NCI-H524 (cell line): ENCODE measurements at places on chromosomes 5 and 9.

DNA sequence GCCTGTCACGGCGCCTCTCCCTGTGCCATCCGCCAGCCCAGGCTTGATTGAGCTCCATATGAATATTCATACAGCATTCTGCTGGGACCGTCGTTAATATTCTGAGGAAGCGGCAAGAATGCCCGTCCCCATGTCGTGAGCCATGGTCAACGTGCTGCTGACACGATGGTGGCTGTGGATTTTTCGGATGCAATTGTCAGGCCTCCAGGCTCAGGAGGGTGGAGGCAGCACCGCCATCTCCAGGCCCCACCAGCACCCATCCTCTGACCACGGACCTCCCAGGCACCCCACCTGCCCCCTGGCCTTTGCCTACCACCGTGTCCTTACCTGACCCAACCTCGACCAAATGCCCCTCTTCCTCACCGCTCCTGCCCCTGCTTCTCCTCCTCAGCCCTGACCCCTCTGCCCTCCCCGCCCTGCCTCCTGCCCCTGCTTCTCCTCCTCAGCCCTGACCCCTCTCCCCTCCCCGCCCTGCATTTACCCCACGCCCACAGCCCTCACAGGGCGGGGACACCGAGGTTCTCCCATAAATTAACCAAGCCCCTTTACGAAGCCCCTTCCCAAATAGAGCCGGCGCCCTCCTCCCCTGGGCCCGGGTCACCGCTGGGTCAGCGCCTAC, 9.9 kb downstream of the TMEM250 start:
- DNase-seq, result no peak

DNA sequence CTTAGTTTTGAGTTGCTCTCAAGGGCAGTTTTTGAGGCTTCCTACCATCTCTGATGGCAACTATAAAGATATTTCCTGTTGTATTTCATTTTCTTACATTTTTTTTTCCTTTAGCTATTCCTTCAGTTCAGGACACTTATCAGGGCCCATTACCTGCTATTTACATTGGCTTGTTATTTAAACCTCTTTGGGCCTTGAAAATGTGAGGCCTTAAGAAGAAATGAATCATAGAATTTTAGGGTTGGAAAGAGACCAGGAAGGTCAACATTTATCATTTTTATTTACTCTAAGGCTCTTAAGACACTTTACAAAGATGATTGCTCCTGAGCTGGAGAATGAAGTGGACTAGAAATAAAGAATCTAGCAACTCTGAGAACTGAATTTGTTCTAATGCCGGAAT, 335.2 kb downstream of the DTWD2 start:
- no peak for DNase-seq

GRCh38 chr5:150948539-150948938, 43.8 kb upstream of the ZNF300 start:
- DNase-seq, result no peak

DNA sequence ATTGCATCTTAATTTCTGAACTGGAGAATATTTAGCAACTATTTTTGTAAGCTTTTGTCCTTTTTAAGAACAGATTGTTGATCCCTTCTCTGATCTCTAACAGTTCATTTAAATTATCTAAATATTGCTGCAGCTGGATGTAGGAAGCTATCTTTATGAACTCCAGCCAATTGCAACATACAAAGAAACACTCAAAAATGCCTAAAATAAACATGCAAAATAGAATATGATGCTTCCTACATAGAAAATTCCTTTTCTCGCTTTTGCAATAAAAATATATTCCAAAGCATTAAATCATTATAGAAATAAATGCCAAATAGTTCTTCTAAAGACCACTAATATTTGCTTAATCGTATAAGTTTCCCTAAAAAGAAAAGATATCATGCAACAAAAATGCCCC, 218.6 kb downstream of the LURAP1L start:
- DNase-seq, result no peak

GRCh38 chr9:99158629-99159028, 53.7 kb downstream of the TGFBR1 start:
- no peak for DNase-seq

- no peak for DNase-seq
Measured at GRCh38 chr9:24561957-24562356, 16.3 kb upstream of the IZUMO3 start.

- DNase-seq, result no peak
Measured at GRCh38 chr5:24397601-24398000, 247.2 kb downstream of the CDH10 start.

GRCh38 chr9:69757996-69758675, 1.7 kb downstream of the PTAR1 start:
- DNase-seq, result no peak

DNA sequence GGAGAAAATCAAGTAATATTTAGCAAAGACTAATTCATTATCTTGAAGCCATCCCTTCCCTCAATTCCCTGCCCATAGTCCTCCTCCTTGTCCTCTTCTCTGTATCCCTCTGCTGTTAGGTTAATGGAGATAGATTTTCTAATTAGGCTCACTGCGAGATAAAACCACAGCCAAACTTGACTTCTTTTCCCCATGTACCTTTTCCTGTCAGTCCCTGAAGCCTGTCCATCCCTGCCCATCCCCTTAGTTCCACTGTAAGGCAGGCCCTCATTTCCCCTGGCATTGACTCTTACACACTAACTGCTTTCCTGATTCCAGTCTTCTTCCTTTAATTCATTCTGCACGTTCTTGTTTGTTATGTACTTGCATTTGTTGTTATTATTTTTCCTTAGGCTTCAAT, 1.2 kb downstream of the TLR4 start:
- DNase-seq, result no peak

DNA sequence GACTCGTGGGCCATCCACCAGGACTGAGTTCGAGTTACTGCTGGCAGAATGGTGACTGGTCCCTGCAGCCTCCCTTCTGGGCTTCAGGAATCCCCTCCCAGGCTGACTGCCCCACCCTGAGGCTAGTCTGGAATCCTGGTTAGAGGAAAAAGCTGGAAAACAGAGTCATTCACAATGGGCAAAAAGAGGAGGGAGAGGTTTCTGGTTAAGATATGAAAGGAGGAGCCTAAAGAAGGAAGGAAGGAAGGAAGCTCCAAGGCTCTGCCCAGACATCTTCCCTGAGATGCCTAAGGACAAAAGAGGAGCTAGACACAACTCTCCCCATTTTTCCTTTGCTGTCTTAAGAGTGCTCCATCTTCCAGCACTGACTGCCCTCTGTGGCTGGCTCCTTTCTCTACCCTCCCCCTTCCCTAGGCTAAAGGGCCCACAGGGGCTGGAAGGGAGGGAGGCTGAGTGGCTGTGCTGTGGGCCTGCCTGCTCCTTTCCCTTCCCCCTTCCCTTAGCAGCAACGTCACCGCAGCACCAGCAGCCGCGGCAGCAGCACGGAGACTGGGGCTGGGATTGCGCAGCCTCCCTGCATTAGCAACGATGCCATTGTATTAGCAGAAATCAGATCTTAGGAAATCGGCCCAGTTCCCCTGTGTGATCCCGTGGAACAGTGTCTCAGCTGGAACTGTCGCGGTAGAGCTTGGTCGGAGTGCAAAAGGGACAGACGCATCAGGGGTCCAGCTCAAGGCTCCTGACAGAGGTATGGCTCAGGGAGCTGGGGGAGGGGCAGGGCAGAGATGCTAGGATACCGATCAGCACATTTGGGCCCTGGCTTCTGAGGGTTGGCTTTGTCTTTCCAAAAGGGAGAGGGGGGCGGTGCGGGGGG, 48.7 kb downstream of the RUSC2 start:
- DNase-seq, result no peak

DNA sequence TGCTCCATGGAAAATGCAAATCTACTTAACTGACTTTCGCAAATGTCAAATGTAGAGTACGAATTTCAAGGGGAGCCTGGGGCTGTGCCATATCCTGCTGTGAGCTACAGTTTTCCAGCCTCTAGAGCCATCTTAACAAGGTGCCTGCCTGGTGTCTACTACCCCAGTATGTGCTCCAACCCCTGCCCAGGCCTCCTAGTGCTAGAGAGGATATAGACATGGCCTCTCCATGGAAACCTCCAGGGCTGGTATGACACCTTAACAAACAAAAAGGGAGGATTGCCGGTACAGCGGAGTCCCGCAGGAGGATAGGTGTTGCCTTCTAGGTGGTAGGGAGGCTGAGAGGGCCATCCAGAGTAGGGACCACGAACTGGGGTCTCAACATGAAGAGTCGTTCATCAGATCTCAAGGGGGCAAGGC, 13.6 kb upstream of the IL3 start:
- DNase-seq, result no peak

DNA sequence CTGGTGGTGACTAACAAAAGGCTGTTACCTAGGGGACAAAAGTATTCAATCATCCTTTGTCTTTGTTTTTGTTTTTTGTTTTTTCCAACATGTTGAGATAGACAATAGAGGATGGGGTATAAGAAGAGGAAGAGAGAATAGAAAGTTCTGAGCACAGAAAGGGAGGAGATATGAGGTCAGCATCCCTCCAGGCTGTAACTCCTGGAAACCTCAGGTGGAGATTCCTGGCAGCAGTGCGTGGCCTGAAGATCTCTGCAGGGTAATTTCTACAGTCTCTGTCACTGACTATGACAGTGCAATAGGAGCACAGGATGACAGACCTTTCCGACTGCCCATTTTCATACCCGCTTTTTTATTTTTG, 112.1 kb downstream of the ADRB2 start:
- no peak for DNase-seq

GRCh38 chr9:126113756-126114408, 212.7 kb upstream of the MVB12B start:
- DNase-seq, result no peak

GRCh38 chr9:34322899-34323591, 6.0 kb downstream of the KIF24 start:
- DNase-seq, result no peak

DNA sequence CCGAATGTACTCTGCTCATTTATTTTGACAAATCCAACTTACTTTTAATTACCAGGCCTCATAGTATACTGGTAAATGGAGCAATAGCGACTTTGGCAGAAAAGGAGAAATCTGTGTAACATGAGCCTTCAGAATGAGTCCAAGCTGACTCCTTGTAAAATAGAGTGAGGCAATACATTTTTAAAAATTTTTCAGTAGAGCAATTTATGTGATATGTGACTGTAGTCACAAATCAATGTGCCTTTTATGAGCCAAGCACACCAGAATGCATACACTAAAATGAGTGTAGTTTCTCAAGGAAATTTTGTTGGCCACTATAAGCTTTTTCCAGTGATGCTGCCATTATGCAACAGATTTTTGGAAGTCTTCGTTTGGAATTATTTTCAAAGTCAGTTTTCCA, 73.8 kb downstream of the SNCAIP start:
- DNase-seq, result no peak

- no peak for DNase-seq
Measured at GRCh38 chr5:109612278-109612905, 77.3 kb upstream of the MAN2A1 start.

DNA sequence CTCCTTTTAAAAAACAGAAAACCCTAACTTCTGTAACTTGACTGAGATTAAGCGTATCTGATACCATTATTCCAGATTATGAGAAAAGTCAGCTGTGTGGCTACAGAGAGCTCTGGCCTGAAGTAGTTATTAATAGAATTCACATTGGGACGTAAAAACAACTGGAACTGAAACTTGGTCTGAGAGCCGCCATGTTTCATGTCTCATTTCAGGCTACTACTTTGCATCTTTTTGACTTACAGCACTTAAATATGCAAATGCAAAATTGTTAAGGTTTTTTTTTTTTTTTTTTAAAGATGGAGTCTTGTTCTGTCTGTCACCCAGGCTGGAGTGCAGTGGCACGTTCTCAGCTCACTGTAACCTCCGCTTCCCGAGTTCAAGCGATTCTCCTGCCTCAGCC, 25.2 kb downstream of the MAP3K1 start:
- no peak for DNase-seq

DNA sequence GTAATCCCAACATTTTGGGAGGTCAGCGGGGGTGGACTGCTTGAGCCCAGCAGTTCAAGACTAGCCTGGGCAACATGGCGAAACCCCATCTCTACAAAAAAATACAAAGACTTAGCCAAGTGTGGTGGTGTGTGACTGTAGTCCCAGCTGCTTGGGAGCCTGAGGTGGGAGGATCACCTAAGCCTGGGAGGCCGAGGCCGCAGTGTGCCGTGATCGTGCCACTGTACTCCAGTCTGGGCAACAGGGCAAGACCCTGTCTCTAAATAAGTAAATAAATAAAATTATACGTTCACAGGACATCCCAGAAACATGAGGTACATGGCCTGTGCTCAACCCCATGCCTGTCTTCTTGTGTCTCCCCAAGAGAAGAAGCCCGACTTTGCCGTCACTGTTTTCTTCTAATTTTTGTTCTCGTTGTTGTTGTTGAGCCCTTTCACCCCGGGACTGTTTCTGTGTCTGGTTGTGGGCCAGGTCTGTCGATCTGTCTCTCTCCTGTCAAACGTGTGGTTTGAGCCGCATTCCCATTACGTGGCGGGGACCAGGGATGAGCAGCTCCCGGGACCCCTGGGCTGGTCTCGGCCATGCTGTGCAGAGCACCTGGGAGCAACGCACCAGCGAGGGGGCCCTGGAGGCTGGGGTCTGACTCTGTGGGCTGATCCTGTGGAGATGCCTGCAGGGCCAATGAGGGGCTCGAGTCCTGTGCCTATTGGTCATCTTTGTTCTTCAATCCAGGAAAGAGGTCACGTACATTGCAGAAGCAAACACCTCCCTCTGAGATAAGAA, 32.2 kb downstream of the NACC2 start:
- no peak for DNase-seq

GRCh38 chr9:84983749-84984148, 314.2 kb downstream of the NTRK2 start:
- no peak for DNase-seq

DNA sequence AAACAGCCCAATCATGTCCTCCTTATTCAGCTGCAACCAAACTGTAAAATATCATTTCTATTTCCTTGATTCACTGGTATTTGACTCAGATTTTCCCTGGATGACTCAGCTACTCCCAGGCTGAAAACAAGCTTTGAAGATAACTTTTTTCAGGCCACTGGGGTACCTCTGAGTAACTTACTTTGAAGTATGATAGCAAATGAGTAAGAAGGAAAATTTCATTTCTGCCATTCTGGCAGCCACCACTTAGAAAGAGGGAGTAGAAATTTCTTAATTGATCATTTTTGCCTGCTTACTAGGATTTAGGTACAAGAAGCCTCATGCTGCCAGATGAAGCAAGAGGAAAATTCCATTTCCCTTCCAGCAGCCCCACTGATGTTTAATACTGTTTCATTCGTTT, 247.4 kb downstream of the PRELID2 start:
- DNase-seq, result no peak

DNA sequence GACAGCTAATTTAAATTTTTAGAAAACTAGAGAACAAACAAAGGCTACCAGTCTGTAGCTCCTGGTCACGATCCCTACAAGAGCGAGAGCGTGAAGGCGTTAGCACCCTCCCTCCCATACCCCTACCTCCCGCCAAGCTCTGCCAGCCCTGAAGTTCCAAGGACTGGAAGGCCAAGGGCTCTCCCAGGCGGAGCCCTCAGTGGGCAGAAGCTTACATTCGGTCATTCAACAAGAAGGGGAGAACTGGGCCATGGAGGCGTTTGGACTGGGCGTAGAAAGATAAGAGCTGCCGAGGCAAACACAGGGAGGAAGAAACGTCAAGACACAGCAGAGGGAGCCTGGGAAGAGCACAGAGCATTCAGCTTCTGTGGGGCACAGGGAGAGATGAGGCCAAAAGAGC, 3.0 kb downstream of the MXD3 start:
- DNase-seq, result no peak
